ENCODE measurements at places on chromosomes 4 and X.

GRCh38 chr4:48991357-48991756, 5.3 kb downstream of the CWH43 start:
- DNase-seq, result no peak

DNA sequence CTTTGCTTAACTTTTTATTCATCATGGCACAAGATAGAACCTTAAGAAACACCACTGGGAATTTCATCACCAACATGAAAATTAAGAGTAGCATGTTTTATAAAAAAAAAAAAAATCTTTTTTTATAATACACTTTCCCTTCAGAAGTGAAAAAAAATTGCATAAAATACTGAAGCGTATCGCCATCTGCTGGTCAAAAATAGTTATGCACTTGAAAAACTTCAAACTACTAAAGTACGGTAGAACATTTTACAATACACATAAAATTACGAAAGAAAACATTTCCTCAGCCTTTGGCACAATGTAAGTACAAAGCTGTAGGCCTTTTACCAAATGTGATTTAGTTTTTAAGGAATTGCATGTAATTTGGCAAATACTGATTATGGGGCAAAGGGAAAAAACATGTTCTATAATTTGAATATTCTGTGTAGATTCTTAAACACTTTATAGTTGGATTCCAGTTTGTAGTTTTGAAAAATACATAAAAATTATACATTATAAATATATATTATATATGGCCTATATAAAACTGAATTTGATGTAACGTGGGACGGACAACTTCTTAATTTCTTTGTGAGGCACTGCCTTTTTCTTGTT, 26.5 kb downstream of the HCCS start:
- no peak for DNase-seq

GRCh38 chrX:78687586-78687985, 28.5 kb upstream of the RTL3 start:
- DNase-seq, result no peak

GRCh38 chrX:129695937-129696336, 41.2 kb upstream of the APLN start:
- DNase-seq, result no peak

GRCh38 chr4:64399313-64400109, 9.7 kb downstream of the TECRL start:
- no peak for DNase-seq

DNA sequence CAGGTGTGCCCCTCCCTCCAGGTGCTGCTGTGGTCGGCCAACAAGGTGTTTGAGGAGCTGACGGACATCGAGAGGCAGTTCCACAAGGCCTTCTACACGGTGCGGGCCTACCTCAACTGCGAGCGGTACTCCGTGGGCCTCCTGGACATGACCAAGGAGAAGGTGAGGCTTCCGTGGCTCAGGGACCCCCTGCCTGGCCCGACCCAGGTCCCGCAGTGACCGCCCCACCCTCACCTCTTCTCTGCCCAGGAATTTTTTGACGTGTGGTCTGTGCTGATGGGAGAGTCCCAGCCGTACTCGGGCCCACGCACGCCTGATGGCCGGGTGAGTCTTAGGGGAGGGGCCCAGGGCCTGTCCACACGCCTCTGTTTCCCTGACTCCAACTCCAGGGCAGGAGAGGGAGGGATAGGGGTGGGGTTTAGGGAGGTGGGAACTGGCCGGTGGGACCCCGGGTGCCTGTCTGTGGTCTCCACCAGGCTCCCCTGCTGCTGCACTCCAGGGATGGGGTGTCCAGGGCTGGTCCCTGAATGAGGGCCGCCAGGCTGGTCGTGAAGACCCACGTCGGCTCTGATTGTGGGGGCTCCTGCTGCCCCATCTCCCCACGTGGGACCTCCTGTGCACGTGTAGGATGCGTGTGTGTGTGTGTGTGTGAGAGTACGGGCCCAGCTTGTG, 20.1 kb downstream of the ATP5ME start:
- no peak for DNase-seq

- no peak for DNase-seq
These were observed 292.0 kb downstream of the CCSER1 start for GRCh38 chr4:90419124-90419711.

- no peak for DNase-seq
These were observed 4.7 kb downstream of the SPARCL1 start for GRCh38 chr4:87524456-87524855.

DNA sequence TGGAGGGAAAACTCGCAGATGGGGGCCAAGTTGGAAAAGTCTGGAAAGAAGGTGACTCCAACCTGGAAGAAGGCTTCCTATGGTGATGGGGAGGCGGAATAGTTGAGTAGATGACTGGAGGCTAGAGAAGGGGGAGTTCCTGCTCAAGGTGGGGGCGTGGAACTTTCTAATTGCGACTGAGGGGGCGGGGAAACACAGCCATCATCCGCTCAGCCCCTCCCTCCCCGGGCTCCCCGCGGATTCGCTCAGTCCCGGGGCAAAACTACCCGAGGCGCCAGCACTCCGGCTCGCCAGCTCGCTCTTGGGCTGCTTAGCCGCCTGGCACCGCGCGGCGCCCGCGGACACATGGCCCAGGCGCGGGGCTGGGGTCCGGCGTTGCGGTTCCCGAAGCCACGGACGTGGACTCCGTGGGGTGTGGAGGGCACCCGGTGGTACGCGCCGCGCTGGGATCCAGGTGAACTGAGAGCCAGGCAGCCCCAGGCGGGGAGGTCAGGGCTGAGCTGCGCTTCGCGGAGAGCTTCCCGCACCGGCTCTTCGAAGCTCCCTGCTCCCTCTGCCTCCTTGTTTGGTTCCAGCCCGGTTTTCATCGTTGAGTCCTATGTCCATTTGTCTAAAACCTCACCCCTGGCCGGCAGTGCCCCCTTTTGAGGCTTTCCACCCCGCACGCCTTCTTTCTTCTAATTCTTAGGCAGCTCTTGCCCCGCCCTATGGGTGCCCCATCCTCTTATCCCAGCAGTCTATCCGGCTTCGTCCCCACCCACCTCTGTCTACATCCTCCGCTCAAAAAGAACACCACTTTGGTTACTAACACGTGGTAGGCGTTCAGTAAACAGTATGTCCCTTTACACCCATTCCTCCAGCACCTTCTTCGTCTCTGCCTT, 38.9 kb downstream of the STARD8 start:
- no peak for DNase-seq

GRCh38 chr4:20860878-20861277, 160.6 kb downstream of the PACRGL start:
- DNase-seq, result no peak

- DNase-seq, result no peak
These were observed 208.7 kb downstream of the PDGFC start for GRCh38 chr4:156762851-156763250.

DNA sequence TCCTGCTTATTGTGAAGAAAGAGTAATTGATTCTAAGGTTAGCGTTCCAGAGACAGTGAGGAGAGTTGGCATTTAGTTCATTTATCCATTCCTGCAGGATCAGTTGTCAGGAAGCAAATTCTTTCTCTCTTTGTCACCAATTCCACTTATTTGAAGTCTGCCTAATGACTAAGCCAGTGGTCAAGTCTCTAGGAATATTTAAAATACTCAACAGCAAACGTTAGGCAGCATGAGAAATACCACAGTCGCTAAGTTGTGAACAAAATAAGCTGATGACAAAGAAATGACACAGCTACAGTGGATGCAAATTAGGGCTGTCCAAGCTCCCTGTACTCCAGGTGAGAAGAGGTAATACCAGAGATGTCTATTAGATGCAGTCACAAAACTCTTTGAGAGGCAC, 6.6 kb upstream of the MAGEB17 start:
- DNase-seq, result no peak

Data from dorsolateral prefrontal cortex (tissue), 122 donors.